ENCODE measurements at places on chromosomes 5 and 9. TPM values are rescaled to one million over a fixed set of nuclear protein-coding genes. Genes with fewer than 3 reads are reported as not detected.

DNA sequence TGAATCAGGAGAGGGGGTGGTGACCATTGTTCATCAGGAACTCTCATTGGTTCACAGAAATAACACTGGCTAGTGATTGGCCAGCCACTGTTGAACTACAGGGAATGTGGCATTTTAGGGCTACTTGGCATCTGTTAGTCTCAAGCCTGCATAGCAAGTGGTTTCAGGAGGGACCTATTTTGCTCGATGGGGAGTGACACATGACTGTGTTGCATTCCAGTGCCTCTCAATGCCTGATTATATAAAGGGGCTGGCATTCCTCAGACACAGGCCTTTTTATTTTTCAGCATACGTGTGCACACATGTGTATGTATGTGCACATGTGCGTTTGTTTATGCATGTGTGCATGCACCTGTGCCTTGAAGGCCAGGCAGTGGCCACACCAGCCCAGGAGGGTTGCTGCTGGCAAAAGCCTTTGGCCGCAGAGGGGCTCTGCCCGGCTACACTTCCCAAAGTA, 23.2 kb downstream of the FGD3 start:
- DNase-seq: no peak

The PCDHA11 gene
- 0.30 TPM for polyA plus RNA-seq

- no peak for DNase-seq
Measured at GRCh38 chr5:5882706-5883105, 460.2 kb downstream of the ICE1 start.

DNA sequence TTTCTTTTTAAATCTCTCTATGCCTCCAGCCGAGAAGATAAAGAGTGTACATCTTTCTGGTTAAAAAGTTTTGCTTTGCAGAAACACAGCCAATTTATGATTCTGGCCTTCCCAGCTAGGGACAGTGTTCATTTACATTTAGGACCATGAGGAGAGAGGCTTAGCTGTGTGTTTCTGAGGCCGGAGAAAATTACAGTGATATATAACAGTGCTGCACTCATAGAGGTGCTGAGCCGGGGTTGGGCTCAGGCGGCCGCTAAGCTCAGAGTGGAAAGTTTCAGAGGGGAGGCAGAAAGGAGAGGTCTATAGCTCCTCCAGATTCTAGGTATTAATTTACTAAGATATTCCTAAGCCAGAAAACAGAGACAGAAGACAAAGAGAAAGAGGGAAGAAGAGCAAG, 37.0 kb upstream of the LCP2 start:
- DNase-seq: no peak

DNA sequence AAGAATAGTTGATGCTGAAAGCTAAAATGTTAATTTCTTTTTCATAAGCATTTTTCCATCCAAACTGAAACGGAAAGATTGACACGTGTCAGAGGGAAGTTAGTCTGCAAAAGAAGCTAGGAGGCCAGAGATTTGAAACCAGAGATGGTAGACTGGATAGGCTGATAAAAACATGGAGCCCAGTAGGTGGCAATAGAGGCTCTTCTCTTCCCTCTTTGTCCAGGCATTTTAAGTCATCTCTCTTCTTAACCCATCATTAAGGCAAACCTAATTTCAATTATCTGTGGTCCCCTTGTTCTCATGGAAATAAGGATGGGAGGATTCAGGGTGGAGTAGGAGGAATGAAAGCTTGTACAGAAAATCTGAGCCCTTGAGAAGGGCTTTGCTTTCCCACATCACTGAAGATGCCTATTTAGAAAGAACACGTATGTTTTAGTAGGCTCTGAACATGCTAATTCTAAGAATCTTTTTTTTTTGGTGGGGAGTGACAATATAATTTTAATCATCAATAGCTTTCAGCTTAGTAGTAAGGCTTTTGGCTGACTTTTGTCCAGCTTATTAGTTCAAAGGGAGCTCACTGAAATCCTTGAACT, 66.6 kb downstream of the ZNF474 start:
- DNase-seq: peak; percentile 58

The CD180 gene
- polyA plus RNA-seq: 0.98 TPM

DNA sequence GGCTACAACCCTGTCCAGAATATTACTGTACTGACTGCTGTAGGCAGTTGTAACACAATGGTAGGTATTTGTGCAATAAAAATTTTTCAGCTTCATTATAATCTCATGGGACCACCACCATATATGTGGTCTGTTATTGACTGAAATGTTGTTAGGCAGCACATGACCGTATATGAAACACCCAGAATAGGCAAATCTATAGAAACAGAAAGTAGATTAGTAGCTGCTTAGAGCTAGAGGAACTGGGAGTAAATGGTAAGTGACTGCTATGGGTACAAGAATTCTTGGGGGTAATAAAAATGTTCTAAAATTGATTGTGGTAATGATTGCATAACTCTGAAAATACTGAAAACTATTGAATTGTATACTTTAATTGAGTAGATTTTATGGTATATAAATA, 185.7 kb downstream of the ESM1 start:
- no peak for DNase-seq

- DNase-seq: no peak
Measured at GRCh38 chr9:85676790-85677189, 65.0 kb downstream of the AGTPBP1 start.

The NTRK2 gene
- polyA plus RNA-seq: 14.5 TPM

DNA sequence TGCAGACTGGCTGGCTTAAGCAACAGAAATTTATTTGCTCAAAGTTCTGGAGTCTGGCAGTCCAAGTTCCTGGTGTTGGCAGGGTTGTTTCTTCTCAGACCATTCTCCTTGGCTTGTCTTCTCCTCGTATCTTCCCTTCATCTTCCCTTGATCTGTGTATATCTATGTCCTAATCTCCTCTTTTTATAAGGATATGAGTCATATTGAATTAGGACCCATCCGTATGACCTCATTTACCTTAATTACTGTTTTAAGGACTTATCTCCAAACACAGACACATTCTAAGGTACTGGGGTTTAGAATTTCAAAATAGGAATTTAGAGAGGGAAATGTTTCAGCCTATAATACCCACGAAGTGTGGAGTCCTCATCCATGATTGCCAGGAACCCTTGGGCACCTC, 13.1 kb upstream of the LPAR1 start:
- DNase-seq: no peak

DNA sequence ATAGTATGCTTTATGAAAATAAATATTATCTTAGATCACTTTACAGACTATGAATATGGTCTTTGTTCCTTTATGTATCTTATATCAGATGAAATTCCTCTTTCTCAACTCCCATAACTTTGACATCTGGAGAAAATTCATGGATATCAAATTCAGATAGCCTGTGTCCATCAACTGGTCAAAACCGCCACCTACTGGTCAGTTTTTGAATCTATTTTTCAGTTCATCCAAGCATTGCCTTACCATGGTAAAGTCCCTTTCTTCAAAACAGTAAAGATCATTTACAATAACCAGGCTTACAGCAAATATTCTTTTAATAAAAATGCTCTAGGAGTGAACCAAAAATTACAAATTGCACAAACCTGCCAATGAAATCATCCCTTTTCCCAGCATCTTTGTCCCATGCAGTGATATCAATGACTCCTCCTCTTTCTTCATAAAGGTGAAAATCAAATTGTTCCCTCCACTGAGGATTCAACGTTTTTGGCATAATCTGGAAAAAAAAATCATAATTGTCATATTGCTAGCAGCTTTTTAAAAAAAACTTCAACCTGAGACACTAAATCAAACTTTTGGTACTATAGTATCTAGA, 290.5 kb downstream of the SLF1 start:
- DNase-seq: peak; percentile 4

DNA sequence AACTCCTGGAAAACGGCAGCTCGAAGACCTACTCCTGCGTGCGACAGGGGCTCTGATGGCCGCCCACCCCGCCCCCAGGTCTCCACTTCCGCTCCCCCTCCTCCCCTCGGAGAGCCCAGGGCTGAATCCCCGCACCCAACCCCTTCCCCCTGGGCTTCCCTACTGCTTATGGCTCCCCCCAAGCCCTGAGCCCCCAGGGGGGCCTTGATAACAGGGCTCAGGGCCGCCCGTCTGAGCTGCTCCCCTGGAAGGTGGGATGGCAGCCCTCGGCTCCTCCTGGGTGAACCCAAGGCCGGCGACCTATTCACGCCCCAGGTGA, 30.4 kb downstream of the GLT6D1 start:
- no peak for DNase-seq
